Ascending aorta (tissue), 2 donors: ENCODE measurements at places on chromosomes 3 and 15.

GRCh38 chr15:94205366-94205765 is 26.0 kb upstream of the MCTP2 start:
- no peak for DNase-seq

DNA sequence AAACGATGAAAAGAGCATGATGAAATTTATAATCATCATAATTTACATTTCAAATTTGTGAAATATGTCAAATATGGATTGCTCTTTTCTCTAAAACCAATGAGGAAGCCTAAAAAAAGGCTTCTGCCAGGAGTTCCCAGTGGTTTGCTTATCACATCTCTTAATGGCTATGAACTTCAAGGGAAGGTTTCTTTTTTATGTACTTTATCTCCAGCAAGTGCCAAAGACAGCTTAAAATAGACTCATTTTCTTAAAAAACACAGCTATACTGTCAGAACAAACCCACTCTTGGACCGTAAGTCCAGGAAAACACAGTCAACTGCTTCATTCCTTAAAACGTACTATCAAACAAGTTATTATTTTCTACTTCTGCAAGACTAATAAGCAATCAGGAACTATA is 80.2 kb downstream of the DLG1 start:
- DNase-seq: no peak

- DNase-seq: no peak
These were observed 22.6 kb downstream of the METTL6 start for GRCh38 chr3:15404767-15405166.

GRCh38 chr3:115673881-115674280 is 50.6 kb downstream of the GAP43 start:
- DNase-seq: no peak

GRCh38 chr3:37510755-37511154 is 336.4 kb upstream of the LRRFIP2 start:
- DNase-seq: no peak

GRCh38 chr15:37789397-37789786 is 145.0 kb upstream of the TMCO5A start:
- no peak for DNase-seq

GRCh38 chr3:139300416-139300815 is 43.4 kb upstream of the MRPS22 start:
- no peak for DNase-seq

DNA sequence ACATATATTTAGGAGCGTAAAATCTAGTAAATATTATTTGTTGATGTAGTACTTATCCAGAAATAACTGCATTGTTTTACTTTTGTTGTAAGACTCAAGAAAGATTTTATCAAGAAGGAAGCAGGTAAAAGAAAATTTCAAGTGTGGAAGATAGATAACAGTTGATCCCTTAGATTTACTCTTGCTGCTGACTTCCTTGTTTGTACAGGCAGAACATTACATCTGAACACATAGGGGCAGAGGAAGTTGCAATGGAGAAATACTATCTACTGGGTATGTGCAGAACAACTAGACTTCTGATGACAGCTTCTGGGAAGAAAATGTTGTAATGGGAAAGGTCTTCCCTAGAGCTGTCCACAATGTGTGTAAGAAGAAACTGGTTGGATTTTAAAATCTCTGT is 350.6 kb downstream of the NLGN1 start:
- no peak for DNase-seq

- DNase-seq: no peak
These were observed 57.4 kb downstream of the SERP1 start for GRCh38 chr3:150488867-150489266.

- no peak for DNase-seq
These were observed 54.4 kb downstream of the ISG20 start for GRCh38 chr15:88693191-88693590.

DNA sequence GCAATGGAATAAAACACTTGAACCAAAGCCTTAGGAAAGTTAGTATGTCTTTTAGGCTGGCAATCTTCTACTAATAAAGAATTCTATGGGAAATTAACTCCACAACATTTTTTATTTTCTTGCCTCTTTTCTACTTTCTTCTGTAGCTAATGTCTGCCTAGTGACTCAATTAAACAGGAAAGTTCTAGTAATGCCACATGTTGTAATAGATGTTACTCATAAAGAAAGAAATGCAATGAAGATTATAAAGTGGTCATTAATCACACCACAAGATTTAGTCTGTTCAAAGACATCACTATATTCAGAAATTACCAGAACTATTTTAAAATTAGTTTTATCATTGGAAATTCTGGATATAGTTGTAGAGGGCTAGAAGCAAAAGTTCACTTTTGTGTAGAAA is 329.7 kb downstream of the SI start:
- DNase-seq: no peak

DNA sequence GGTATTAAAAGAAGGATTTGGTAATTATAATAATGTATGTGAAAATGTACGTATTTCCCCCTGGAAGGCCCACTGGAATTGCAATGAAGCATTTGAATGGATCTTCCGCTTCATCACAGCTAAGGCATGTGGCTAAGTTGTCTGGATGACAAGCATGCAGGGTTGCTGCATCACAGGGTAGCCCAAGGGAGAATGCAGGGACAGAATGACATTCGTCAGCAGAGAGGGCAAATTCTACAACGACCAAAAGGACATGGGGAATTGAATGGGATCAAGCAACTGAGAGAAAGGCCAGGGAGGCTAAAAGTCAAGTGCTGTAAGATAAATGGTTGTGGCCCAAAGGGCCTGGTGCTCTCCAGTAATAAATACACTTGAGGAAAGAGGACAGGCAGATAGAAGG is 95.4 kb downstream of the ISL2 start:
- DNase-seq: no peak

GRCh38 chr3:32460031-32460749 is 42.5 kb downstream of the CMTM6 start:
- DNase-seq: no peak

GRCh38 chr15:97096303-97096835 is 765.9 kb downstream of the NR2F2 start:
- no peak for DNase-seq

GRCh38 chr15:61196711-61197586 is 32.2 kb downstream of the RORA start:
- no peak for DNase-seq

GRCh38 chr15:35495080-35495479 is 50.9 kb downstream of the DPH6 start:
- DNase-seq: no peak

DNA sequence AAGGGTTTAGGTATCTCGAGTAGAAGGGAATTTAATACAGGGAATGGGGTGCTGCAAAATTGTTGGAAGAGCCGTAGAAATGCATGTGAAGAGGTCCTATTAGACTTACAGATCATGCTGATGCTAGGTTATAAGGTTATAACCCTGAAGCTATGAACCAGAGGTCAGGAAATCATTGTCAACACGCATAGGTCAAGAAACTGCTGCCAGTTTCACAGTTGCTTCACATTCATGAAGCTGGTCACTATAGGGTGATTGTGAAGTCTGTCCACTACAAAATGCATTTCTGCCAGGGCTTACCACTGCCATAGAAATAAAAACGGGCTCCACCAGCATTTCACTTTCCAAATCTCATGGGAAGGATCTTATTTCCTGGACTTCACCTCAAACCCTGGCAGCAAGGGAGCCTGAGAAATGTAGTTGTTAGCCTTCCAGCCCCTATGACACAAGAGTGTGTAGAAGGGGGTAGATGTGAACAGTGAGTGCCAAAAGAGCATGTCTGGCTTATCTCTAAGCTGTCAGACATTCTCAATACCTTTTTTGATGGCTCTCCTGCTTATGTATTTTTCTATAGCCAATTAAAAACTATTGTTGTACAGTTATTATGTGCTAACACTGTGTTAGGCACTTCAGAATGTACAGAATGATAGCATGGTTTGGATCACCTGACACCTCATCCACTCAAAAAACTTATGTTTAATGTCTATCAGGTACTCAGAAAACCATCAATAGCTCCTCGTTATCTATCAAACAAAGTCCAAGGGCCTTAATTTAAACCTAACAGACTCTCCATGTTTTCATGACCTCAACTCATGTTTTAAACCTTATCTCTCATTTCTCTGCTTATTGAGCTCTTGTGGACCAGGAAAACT is 148.3 kb upstream of the TSC22D2 start:
- no peak for DNase-seq

DNA sequence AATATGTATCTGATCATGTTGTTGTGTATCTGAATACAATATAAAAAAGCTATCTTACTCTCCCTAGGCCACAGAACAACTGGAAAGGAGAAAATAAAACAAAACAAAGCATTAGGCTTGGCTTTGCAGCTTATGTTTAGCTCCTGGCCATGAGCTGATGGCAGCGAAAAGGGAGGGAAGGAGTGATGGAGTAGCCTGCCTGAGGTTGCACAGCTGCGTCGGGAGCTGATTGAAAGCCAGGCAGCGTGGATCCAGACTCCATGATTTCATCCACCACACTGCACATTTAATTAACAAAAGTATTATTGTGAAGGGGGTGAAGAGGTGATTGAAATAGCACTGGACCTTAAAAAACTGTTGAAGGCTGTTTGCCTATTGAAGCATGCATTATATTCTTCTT is 212.2 kb downstream of the GABRG3 start:
- no peak for DNase-seq

GRCh38 chr3:152650177-152650576 is 184.8 kb upstream of the P2RY1 start:
- no peak for DNase-seq
